GOT3 (cell line): ENCODE measurements at places on chromosomes 2 and 18.

- DNase-seq: no peak
Measured at GRCh38 chr2:86201671-86202335, 2.5 kb downstream of the MRPL35 start.

DNA sequence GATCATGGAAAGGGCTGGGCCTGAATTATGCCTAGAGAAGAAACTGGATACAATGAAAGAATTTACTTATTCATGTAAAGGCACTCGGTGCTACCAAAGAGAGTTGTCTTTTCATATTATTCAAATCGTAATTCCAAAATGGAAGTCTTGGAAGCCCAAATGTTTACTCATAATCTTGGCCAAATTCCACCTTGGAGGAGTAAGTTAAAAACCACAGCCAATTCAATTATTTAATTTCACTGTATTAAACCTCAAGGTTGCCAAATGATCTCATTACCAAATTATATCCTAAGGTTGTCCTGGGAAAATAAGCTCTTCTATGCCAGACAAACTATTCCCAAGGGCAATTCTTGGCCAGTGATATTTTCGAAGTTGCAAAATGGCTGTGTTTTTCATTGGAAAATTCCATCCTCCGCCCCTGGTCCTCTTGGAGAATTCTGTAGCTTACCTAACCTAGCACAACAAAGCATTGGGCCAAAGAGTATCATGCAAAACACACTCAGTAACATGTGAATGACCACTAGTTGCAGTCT, 11.1 kb upstream of the VPS4B start:
- DNase-seq: no peak

DNA sequence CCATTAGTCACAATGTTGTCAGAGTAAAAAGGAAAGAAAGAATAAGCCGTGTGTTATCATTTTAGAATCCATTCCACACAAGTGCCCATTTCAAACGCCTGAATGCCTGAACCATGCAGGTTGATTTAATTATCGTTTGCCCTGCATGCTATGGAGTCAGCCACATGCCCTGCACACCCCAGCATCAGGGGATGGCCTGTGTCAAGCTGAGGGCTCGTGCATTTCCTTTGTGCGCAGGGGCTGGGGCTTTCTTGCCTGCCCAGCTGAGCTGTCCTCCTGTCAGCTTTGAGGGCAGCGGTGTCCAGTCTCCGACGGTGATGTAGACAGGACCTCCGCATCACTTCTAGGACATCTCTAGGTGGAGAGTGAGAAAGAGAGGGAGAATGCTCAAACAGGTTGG, 200.4 kb downstream of the TSN start:
- DNase-seq: no peak

GRCh38 chr2:44722026-44722625, 219.4 kb upstream of the SIX3 start:
- DNase-seq: no peak

GRCh38 chr2:31335921-31336585, 78.5 kb downstream of the XDH start:
- no peak for DNase-seq

DNA sequence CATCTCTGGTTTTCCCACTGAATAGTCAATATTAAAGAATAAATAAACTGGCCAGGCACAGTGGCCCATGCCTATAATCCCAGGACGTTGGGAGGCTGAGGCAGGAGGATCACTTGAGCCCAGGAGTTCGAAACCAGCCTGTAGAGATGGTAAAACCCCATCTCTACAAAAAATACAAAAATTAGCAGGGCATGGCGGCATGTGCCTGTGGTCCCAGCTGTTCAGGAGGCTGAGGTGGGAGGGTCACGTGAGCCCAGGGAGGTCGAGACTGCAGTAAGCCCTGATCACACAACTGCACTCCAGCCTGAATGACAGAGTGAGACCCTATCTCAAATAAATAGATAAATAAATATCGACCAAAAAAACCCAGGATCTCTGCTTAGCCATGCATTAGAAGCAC, 50.2 kb upstream of the BIN1 start:
- DNase-seq: no peak
